ENCODE measurements at places on chromosomes 5 and 9. TPM values are rescaled to one million over a fixed set of nuclear protein-coding genes. Genes with fewer than 3 reads are reported as not detected.

GRCh38 chr9:33881635-33882034 is 64.7 kb downstream of the UBE2R2 start:
- H3K27ac ChIP-seq: no peak overlapping the region
- no peaks in the 10 kb centered on the region for H3K36me3 ChIP-seq
- no peak for DNase-seq

- no peak overlapping the region for H3K27ac ChIP-seq
- H3K36me3 ChIP-seq: no peaks in the 10 kb centered on the region
- H3K4me3 ChIP-seq: no peak overlapping the region
- H3K27me3 ChIP-seq: peaks cover 42% of the 10 kb centered on the region
- DNase-seq: no peak
Measured at GRCh38 chr9:130660683-130661450, 3.5 kb upstream of the PRDM12 start.

Gene TCF7
- total RNA-seq: 15.6 TPM

Gene SLCO6A1
- not detected for total RNA-seq

Gene RPP25L
- total RNA-seq: 21.9 TPM

Gene CDX1
- total RNA-seq: not detected

Measured in kidney (tissue), 22 donors.